ENCODE measurements at places on chromosomes 12 and 14.

DNA sequence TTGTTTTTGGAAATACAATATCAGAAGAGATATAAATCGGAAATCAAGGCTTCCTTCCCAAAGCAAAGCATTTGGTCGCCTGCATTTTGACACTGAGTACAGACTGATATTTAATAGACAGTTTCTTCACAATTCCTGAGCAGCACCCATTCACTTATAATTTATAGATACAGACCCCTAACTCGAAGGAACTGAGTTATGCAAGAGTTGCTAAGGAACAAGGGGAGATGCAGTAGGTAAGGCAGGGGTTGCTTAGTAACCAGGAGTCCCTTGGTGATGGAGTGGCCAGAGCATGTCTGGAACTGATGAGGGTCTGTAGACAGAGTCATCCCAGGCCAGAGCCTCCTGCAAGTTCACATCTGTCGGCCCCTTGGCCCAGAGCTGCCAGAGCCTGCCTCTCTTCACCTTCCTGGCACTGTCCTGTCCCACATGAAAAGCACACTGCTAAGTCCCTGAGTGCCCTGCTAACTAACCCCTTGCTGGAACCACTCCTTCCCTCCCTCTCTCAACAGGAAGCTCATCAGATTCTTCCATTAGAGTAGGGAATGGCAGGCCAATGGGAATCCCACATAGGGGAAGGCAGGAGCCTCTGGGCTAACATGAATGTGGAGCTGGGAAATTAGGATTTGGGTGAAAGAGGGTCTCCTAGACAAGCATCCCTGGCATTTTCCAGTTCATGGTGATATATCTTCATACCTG is 3.6 kb upstream of the DHRS2 start:
- no peak for DNase-seq

DNA sequence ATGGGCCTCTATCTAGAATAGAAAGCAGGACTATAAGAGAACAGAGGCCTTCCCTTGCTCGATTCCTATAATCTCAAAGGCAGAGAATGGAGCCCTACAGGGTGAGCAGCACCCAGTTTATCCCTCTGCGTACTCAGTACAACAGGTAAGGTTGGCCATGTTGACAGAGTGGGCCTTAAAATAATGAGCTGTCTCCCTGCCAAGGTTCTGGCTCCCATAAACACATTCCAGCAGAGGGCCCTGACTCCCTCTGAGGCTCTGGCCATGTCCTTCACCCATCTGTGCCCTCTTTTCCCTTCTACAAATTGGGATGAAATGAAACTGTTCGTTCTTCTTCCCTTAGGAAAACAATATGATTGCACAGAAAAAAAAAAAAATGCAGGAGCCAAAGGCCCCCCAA is 16.9 kb upstream of the PNMA1 start:
- no peak for DNase-seq

DNA sequence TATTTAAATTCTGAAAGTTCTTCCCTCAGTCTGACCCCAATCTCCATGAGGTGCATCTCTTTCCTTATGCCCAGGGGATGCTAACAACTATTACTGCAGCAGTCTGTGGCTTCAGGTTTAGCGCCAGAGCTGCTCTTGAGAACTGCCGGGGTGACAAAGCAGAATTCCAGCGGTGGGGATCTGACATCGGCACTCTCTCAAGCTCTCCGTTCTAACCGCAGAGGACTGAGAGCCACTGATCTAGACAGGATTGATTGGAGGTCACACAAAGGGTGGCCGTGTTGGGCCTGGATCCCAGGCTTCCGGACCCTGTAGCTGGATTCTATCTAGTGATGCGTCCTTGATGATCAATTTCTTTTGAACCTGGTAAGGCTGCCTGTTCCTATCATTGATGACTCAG is 155.6 kb upstream of the TMEM132C start:
- DNase-seq, result no peak

DNA sequence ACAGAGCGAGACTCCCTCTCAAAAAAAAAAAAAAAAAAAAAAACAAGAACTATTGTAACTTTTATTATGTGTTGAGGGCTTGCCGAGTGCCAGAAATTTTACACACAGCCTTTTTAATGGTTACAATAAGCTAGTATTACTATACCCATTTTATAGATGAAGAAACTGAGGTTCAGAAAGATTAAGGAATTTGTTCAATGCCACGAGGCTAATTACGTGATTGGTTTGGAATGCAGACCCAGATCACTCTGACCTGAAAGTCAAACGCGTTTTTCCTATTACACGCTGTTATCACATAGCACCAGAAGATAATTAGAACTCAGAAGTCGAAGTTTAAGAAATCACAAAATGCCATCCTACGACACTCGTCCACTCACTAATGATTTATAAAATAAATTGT is 48.9 kb upstream of the RAP1B start:
- DNase-seq, result no peak

DNA sequence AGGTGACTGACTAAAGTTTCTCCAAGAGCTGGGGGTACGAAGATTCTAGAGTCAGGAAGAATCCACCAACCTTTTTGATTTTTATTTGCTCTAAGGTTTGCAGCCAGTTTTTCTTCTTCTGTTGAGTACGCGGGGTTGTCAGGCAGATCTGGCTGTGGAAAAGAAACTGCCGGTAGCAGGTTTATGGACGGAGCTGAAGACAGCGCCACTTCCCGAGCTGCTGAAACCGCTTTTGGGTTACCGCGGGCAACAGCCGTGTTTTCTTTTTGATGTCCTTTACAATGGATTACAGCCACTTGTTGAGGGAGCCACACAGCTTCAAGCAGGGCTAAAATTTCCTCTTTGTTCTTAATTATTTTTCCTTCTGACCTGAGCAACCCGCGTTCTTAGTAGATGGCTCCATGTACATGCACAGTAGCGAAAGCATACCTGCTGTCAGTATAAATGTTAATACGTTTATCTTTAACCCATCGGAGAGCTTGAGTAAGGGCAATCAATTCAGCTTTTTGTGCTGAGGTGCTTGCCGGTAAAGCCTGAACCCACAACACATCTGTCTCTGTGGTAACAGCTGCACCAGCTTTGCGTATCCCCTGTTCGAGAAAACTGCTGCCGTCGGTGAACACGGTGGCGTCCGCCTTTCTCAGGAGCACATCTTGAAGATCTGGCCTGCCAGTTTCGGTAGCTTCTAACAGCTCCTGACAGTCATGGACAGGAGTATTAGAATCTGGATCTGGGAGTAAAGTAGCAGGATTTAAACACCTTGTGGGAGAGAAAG is 674.3 kb downstream of the TMEM121 start:
- DNase-seq, result peak; percentile 21

DNA sequence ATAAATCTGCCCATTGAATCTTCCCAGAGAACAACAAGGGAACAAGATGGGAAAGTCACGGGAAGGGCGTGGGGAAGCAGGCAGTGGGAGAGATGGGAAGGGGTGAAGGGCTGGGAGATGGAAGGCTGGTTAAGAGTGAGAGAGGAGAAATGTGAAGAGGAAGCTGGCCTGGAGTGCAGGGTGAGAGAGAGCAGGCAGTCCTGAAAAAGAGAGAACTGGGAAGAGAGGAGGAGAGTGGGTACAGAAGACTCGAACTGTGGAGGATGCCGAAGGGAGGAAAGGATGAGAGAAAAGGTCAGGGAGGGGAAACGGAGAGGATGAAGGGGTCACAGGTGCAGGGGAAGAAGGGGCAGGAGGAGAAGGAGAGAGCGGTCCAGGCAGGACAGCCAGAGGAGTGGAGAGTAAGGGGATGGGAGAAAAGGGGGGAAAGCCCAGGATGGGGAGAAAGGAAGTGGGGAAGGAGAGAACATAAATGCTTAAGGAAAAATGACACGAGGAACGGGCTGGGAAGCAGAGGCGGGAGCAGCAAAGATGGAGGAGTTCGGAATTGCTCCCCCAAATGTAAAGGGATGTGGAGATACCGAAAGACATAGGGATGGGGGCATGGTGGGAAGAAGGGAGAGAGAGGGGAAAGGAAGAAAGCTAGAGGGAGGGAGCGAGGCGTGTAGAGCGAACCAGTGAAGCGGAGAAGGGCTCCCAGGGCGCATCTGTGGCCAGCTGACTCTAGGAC is 1.2 kb downstream of the PIANP start:
- no peak for DNase-seq

- no peak for DNase-seq
Measured at GRCh38 chr12:103975368-103975767, 9.7 kb downstream of the TDG start.

DNA sequence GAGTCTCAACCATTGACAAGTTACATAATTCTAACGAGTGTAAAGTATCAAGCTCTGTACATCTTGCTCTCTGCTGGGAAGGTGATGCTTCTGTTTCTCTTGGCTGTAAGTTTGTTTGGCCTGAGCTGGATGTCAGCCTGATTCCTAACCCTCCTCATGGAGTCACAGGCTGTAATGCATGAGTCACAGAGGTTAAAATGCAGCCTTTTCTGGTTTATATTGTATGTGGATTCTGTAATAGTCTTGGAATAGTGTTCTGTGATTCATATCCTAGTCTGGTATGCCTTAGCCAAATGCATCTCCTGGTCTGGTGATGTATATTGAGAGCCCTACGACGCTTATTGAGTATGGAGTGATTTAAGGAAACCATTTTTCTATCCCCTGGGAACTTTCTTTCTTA is 104.5 kb upstream of the FRMD6 start:
- no peak for DNase-seq

DNA sequence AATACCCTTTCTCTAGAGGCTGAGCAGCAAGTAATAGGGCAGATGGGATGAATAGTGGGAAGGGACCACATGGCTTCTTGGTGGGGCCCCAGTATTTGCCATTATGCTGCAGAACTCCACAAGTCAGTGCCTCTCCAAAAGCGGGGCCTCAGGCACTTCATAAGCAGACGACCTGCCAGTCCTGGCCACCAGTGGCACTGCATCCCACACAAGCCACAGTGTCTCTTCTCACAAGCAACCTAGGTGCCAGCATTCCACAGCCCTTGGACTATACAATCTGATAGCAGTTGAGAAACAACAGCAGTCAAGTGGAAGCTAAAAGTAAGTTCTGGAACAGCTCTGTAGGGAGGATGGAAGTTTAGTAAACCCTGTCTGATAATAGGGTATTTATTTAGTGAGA is 4.2 kb upstream of the SLC8A3 start:
- no peak for DNase-seq

- DNase-seq, result no peak
Measured at GRCh38 chr14:61733972-61734371, 28.2 kb upstream of the SNAPC1 start.

- DNase-seq, result no peak
Measured at GRCh38 chr12:91954326-91954725, 191.3 kb downstream of the BTG1 start.

GRCh38 chr12:6638305-6638704 is 2.5 kb upstream of the LPAR5 start:
- DNase-seq, result no peak

DNA sequence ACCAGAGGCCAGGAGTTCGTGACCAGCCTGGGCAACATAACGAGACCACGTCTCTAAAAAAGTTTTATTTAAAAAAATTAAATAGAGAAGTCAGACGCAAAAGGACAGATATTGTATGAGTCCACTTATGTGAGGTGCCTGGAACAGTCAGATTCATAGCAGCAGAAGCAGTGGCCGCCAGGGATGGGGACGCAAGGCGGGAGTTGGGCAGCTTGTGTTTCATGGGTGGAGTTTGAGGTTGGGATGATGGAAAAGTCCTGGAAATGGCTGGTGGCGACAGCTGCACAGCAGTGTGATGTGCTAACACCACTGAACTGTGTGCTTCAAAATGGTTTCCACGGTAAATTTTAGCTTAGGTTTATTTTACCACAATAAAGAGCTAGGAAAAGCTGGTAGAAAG is 57.6 kb upstream of the DDX11 start:
- no peak for DNase-seq

DNA sequence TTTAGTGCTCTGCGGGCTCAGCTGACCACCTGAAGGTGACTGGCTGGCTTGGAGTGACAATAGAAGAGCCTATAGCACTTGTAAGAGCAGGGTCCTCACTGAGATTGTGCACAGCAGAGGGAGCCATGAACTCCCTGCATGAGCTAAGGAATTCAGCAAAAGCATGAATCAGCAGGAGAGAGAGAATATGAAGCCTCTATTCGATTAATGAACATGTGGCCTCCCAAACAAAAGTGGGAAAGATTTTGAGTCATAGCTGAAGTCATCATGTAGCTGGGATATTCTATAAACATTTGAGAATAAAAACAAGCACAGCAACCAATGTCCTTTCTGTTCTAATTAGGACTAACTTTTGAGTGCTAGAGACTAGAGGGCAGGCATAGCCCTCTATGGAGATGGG is 626.6 kb downstream of the DIO2 start:
- DNase-seq, result no peak

DNA sequence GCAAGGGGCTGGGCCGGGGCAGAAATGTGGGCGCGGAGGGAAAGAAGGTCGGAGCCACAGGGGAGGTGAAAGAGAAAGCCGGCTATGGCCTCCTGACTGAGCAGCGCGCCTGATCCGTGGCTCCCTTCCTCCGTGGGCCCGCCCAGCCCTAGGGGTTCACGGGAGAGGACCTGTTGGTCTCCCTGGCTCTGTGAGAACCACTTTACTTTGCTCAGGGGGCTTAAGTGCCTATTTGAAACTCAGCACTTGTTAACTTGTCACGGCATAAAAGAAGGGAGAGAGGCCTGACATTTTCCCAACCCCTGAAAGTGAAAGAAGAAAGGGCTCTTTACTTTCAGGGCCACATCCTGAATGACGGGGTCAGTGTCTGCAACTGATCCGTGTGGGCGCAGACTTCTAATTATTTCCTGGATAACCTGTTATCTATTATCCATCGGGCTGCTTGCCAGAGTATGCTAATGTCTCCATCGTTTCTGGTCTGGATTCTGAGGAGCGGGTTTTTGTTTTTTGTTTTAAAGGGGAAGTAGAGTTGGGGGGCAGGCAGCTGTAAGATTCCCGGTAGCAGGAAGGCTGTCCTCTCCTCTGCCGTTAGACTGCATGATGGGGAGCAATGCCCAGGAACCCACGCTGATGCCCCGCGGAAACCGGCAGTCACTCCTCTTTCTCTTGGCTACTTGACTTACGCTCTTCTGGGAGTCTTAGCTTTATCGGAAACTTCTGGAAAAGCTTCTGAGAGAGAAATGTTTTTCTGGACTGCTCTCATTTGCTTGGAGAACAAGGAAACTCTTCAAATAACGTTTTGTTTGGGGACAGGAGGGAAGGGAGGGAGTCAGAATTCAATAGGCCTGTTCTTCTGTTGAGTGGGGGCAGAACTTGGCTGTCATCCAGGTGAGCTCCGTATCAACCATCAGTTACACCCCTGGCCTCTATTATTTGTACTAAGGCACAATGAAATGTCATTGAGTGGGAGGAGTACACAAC is 127.7 kb upstream of the MAX start:
- DNase-seq, result peak; percentile 35

DNA sequence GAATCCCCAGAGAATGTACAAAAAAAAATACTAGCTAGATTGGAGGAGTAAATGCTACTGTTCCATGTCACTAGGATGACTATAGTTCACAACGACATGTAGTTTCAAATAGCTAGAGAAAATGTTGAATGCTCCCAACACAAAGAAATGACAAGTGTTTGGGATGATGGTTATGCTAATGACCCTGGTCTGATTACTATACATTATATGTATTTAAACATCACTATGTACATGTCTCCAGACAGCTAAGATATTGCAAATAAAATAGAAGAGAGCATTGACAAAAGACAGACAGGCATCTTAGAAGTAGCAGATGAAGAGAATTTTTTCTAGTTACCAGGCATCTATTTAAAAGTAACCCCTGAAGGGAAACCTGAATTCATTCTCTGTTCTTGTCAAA is 281.6 kb upstream of the SLC16A7 start:
- DNase-seq, result no peak

GRCh38 chr14:53929871-53930715 is 26.5 kb downstream of the BMP4 start:
- no peak for DNase-seq
